GM13977 (cell line): ENCODE measurements at places on chromosomes 7 and 10.
A peak's percentile ranks its signal among the peaks of the same experiment; 100 is the strongest.

DNA sequence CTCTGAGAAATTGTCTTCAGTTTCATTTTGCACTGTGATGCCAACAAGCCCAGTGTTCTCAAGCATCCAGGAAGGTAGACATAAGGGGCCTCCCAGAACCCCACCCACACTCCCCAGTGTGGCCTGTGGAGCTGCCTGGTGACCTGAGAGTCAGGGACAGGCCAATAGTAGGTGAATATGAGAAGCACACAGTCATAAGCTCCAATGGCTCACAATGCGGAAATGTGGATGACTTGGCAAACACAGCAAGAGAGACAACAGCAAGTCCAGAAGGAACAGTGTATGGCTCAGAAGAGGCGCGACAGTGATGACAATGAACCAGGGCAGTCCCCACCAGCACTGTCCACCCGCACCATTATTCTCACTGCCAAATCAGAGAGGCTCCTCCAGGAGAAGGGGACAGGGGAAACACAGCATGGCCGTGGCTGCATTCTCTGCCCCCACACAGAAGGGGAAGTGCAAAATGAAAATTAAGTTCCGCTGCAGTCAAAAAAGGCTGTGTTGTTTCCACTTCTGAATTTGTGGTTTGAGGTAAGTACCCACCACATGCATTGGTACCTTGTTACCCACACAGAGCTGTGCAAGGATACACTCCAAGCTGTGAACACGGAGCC lies 419.8 kb downstream of the GRID1 start:
- peak; percentile 28 for DNase-seq

DNA sequence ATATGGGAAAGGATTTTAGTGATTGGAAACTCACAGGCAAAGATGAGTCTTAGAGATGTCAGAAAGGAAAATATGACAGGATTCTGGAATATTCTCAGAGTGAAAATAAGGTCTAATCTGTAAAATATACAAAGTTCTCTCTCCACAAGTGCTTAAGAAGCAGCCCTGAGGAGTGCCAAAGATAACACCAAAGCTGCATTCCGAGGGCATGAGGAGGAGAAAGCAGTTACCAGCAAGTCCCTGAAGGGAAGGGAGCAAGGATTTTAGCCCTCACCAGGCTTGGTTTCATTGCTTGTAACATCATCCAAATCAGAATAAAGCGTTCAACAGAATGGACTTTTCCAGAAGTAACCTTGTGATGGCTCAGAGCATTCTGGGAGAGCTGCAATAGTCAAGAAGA lies 31.4 kb upstream of the DLX6 start:
- DNase-seq, result no peak

GRCh38 chr10:70886921-70887665 lies 1.3 kb downstream of the PCBD1 start:
- DNase-seq, result no peak

DNA sequence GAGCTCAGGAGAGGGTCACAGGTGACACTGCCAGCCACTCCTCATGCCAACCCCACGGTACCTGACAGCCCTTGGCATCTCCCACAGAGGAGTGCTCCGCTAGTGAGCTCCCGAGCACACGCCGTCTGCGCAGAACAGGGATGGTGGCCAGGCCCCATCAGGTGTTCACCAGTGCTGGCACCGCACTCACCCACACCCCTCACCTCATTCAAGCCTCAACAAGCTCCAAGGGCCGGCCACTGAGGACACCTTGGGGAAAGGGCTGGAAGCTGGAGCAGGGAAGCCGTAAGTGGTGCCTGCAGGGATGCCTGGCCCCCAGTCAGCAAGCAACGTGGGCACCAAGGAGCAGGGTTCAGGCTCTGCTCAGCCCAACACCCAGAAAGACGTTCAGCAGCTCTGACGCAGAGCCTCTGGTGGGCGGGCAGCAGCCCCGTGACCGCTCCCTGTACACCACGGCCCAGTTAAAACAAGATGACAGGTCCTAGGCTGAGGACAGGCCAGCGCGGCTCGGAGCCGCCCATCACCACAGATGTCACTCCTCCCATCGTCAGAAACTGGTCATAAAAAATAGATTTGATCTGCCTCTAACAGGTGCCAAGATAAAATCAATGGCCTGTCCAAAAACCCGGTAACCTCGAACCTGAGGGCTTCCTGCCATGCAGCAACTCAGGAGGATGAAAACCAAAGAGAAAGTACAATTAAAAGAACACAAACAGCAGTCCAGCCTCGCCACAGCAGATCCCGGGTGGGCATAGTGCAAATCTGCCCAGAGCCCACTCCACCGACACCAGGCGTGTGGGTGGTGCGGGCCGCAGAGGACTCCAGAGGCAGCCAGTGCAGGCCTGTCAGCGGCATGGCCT lies 275.9 kb downstream of the MAD1L1 start:
- DNase-seq, result no peak

- DNase-seq, result no peak
Observed at GRCh38 chr10:108500396-108500795, 1335.9 kb upstream of the SORCS1 start.

DNA sequence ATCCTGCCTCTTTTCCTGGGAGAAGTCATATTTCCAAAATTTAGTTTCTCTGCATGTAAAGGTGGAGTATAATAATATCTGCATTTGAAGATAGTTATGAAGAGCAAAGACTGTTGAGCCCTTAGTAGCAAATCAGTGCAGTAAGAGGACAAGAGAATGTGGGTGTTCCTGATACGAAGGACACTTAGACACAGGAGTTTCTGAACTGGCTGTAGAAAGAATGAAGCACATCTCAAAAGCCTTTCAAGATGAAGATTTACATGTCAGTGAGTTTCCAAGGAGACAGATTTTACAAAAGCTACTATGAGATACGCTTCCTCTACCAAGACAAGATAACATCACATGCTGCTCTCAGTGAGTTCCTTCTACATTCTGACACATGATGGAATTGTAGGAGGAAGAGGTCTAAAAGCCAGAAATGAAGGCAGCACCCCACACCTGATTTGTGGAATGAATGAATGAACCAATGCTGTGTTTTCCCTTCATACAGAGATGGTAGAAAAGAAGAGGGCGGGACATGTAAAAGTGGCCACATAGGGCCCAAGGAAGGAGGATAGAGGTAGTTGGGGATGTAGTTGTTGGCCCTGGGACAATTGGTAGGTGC lies 173.6 kb upstream of the PDE1C start:
- no peak for DNase-seq

- DNase-seq, result no peak
Observed at GRCh38 chr10:15147594-15148392, 20.7 kb downstream of the NMT2 start.
